ENCODE measurements at places on chromosomes 6 and 20.

- peak; percentile 84 for DNase-seq
Measured at GRCh38 chr20:49812507-49813304, at the start of gene SLC9A8. TSS of gene SLC9A8 (plus strand) at chr20:49812828. CDS start at chr20:49812923, 95 bp downstream.

DNA sequence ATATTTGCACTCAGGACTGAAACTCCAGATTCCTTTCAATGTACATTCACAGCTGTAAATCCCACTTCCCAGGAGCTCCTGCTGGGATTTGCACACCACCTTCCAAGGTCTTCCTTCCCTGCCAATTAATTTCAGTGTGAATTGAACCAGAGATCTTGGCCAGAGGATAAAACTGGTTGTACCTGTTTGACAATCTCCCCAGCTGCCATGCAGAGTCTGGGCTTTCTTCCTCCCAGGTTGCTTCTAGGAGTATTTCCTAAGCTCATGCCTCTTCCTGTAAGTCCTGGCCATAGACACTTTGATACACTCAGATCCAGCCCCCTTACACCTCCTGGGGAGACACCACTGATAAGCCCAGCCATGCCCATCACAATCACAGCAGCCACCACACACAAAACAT, 15.6 kb downstream of the MAFB start:
- DNase-seq, result no peak

- peak; percentile 7 for DNase-seq
Measured at GRCh38 chr6:24274441-24275083, 83.3 kb downstream of the DCDC2 start.

- peak; percentile 87 for DNase-seq
Measured at GRCh38 chr6:5094327-5094726, 9.2 kb downstream of the PPP1R3G start.

Measured in fibroblast of upper back skin (primary cell).